ENCODE measurements at places on chromosomes 2 and 18.

- no peak for DNase-seq
Measured at GRCh38 chr2:217206016-217206725, 346.3 kb upstream of the TNP1 start.

GRCh38 chr18:36811955-36812354 lies 16.8 kb downstream of the TPGS2 start:
- DNase-seq, result no peak

DNA sequence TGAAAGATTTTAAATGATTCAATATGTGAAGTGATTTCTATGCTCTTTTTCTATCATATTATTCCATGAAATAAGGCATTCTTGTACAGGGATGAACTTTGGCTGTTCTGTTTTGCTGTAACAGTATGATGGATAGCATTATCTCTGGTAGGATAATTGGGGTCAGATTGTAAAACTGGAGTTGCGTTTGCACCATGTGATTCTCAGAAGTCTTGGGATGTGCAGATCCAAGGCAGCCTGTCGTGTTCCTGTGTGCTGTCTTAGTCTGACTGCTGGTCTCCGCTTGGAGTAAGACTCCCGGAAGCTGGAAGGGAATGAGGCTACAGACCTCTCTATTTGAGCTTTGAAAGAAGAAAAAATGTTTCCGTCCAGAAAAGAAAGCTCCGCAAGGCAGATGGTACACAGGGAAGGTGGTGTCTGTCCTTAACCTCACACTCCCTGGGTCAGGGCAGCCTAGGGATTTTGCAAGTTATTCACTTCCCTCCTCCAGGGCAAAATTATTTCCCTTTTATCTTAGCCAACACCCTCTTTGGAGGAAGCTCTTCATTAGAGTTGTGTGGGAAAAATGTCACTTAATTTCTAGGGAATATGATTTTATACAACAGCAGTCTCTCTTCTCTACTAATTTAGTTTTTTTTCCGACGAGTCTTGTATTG lies 250.6 kb downstream of the PTPRM start:
- DNase-seq, result no peak

GRCh38 chr2:168748461-168748860 lies 54.0 kb upstream of the NOSTRIN start:
- DNase-seq, result no peak

GRCh38 chr2:48265169-48266030 lies 264.6 kb upstream of the STON1 start:
- DNase-seq, result no peak

- no peak for DNase-seq
Measured at GRCh38 chr18:39846265-39846664, 2108.8 kb upstream of the PIK3C3 start.

DNA sequence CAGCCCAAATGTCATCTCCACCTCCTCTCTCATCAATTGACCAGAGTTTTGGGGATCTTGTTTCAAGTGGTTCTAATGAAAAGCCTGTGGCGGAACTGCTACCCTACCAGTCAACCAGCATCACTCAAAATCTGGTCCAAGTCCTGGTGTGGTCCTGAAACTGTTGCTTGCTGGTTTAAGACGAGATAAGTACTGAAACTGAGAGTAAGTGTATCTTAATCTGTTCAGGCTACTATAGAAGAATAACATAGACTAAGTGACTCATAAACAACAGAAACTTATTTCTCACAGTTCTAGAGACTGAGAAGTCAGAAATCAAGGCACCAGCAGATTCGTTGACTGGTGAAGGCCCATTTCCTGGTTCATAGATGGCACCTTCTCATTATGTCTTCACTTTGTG lies 879 bp upstream of the GALNT5 start:
- no peak for DNase-seq
